ENCODE measurements at places on chromosomes 3 and 15. TPM values are rescaled to one million over a fixed set of nuclear protein-coding genes. Genes with fewer than 3 reads are reported as not detected.
A peak's percentile ranks its signal among the peaks of the same experiment; 100 is the strongest.

GRCh38 chr15:60469893-60470641, 8.9 kb downstream of the ICE2 start:
- DNase-seq = peak; percentile 21

DNA sequence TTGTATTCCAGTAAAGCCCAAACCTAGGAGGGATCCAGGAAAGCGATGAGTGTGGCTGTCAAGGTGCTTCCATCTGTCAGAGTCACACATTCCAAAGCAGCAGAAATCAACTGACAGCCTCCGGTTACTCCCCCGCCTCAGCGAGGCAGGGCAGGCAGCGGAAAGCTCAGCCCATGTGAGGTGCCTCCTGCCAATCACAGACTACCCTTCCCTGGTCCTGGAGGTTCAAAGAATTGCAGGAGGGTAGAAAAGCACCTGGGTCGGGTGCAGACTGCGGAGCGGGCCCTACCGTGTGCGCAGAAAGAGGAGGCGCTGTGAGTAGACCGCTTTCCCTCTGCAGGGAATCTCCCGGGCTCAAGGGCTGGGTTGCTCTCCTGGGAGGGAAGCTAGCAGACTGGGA, at the start of gene UPK1B:
UPK1B (plus strand) TSS at position 274 of the 400 bp plus-strand sequence. CDS start 13,144 bp downstream, outside the sequence.
- DNase-seq = no peak

DNA sequence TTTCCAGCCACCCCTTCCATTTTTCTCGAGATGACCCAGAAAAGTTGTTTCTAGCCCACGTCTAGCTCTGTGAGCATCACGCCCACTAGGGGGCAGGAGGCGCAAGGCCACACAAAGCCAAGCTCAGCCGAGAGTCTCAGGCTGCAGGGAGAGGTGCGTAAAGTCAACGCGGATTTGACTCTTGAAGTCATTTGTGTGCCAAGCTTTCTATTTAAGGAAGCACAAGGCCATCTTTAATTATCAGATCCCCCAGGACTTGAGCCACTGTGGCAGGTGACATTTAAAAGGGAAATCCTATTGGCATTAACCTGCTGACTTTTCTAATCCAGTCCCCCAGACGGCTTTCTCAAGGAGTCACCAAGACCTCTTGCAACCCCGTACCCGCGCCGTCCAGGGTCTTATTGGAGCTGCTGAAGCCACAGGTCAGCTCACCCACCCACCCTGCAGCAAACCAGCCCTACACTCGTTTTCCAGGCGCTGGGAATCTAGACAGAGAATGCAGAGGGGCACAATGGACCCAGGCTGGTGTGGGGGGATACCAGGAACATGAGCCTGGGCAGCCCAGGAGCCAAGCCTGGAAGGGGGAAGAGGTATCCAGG, 62.1 kb downstream of the CAPN7 start:
- peak; percentile 59 for DNase-seq

DNA sequence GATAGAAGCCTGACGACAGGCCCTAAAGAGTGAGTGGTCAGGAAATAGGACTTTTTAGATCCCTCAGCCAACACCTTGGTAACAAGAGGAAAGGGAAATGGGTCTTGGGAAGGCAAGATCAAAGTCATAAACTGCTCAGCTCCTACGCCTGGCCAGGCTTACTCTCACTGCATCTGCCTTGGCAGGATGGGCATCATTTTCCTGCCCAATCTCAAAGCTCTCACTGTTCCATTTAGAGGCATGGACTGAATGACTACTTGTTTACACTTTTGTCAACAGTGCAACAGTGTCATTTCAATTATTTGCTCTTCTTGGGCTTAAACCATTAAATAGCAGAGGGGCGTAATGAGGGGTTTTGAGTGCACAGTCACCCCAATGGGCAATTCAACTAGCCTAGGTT, 808.7 kb downstream of the GRM7 start:
- DNase-seq = no peak

DNA sequence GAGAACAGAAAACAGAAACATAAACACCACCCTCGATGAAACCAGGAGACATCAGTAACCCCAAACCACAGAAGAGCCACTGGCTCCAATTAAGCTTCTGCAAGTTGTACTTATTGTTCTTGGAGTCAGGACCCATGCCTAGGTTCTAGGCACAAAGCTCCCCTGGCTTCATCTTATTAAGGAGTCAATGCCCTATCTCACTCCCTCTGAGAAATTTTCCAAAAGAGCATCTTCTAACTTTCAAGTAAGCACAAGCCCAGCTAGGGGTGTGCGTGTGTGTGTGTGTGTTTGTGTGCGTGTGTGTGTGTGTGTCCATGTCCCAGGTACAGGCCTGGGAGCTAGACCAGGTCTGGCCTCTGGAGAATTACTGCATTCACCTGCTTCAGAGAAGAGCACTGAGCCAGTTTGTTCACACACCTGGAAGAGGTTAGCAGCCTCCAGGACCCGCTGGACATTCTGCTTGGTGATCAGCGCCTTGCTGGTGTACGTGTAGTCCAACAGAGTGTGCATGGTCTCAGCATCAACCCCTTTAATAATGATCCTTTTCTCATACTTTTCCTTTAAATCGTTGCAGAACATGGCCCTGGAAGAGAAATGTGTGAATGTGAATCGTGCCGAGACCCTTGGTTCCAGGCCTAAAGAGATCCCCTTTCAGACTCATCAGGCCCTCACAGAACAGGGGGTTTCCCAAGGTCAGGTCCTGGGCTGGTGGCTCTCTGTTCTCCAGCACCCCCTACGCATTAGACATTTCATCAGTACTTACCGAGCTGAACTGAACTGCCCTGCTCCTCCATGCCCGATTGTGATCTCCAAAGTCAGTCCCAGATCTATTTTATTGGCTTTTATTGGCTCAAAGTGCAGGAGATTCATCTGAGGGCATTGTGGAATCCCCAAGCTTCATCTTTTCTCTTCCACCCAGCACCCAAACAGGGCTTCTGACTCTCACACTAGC, 27.8 kb downstream of the KLHL6 start:
- DNase-seq = no peak

ZBED2 gene
- not detected for total RNA-seq

MCF2L2 gene
- total RNA-seq = not detected

CD86 gene
- total RNA-seq = not detected

GRCh38 chr3:74787011-74787410, 172.6 kb upstream of the CNTN3 start:
- no peak for DNase-seq

GRCh38 chr15:80654299-80654698, 40.8 kb upstream of the ABHD17C start:
- no peak for DNase-seq

- no peak for DNase-seq
Observed at GRCh38 chr3:168213920-168214319, 118.2 kb upstream of the GOLIM4 start.

DPPA4 gene
- not detected for total RNA-seq

- peak; percentile 43 for DNase-seq
Observed at GRCh38 chr15:39756806-39757522, 25.7 kb downstream of the FSIP1 start.

DNA sequence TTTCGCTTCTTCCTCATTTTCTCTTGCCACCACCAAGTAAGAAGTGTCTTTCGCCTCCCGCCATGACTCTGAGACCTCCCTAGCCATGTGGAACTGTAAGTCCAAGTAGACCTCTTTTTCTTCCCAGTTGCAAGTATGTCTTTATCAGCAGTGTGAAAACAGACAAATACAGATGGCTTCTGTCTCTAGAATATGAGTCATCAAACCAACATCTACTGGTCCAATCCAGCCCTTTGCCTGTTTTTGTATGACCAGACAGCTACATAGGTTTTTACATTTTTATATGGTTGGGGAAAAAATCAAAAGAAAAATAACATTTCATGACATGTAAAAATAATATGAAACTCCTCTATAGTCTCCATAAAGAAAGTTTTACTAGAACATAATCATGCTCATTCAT, 118.7 kb upstream of the PTPRG start:
- no peak for DNase-seq

DNA sequence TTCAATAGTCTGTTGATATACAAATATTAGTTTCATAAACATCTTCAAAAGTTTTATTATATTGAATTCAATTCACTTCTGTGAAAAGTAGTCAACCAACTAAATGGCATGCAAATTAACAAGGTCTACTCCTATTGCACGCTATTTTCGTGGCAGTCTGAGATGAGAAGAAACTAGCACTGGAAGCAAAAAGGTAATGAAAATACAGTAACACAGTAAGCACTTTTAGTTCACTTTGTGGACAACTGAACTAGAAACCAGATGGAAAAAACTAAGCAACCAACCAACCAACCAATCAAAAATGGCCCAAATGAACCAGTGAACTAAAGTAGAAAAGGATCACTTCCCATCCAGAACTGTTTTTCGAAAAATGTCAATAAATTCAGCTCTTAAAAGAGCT, 55.7 kb upstream of the ACTC1 start:
- no peak for DNase-seq

DNA sequence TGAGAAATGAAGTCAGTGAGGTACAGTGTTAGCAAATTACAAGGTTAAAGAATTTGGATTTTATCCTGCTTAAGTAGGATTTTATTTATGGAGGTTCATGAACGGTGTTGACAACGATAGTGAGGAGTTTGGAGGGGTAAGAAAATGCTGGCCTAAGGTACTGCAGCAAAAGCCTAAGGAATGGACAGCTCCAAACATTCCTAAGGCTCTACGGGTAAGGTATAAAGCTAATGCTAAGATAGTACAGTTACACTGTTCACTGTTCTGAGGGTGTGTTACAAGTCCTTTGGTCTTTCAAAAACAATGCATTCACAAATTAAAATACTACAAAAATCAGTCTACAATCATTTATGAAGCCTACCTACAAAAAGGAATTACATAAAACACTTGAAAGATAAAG, 7.3 kb downstream of the MTMR10 start:
- no peak for DNase-seq

MAP6D1 gene
- total RNA-seq = 0.62 TPM

ROPN1 gene
- total RNA-seq = not detected

GRCh38 chr3:18611991-18612390, 186.9 kb upstream of the SATB1 start:
- DNase-seq = no peak

DNA sequence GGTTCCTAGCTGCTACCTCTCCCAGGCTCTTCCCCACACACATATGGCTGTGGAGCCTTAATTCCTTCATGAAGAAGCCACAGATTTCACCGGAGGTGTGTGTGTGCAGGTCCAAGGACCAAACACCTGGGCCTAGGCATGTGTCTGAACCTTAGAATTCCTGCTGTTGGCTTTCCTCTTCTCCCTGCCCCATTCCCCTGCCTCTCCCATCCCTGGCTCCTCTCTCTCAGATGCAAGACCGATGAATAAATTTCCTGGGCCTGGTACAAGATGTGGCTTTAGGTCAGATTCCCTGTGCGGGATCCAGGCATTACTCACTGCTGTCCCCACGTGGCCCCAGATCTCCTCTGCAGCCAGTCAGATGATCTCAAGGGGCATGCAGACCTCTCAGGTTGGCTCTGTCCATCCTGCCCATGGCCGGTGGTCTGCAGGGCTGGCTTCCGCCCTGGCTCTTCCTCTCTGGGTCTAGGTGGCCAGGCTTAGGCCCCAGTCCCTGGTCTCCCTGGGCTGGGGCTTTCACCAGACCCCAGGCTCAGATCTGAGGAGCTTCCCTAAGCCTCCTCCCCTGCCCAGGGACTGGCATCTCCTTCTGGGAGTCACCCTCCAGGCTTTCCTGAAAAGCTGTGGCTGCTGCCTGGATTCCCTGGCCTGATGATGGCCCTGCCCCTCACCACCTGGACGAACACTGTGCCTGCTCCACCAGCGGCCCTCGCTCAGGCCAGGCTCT, 20.5 kb downstream of the CCR9 start:
- peak; percentile 8 for DNase-seq

ZNF80 gene
- total RNA-seq = not detected

CHDH gene
- 40.4 TPM for total RNA-seq

- no peak for DNase-seq
Observed at GRCh38 chr3:184789314-184789998, 22.5 kb upstream of the VPS8 start.

DIPK2A gene
- total RNA-seq = 8.0 TPM

AHSG gene
- 2,043 TPM for total RNA-seq

- DNase-seq = no peak
Observed at GRCh38 chr15:66171841-66172240, 81.7 kb downstream of the MEGF11 start.

GRCh38 chr3:133463347-133463860, 63.5 kb downstream of the BFSP2 start:
- DNase-seq = no peak

DNA sequence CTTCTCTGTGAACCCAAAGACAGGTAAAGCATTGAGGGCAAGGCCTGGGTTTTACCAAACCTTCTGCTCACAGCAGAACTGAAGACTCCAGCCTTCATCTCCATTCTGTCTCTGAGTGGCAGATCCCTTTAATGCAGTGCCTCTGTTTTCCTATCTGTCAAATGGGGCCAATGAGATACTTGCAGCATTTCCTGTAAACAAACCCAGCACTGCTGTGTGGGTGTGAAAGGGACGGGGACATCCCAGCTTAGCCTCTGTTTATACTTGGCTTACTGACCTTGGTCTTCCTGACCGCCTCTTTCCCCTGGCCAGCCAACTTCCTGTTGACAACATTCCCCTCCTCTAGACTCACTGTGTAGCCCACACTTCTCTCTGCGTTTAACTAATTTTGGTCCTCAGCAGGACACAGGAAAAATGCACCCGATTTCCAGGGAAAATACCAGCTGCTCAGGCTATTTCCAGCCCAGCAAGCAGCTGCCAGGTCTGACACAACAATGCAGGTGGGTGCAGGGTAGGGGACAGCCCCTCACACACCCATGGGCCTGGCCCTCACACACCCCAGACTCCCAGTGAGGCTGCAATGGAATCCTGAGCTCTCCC, 105.9 kb upstream of the HERC1 start:
- DNase-seq = peak; percentile 88

DNA sequence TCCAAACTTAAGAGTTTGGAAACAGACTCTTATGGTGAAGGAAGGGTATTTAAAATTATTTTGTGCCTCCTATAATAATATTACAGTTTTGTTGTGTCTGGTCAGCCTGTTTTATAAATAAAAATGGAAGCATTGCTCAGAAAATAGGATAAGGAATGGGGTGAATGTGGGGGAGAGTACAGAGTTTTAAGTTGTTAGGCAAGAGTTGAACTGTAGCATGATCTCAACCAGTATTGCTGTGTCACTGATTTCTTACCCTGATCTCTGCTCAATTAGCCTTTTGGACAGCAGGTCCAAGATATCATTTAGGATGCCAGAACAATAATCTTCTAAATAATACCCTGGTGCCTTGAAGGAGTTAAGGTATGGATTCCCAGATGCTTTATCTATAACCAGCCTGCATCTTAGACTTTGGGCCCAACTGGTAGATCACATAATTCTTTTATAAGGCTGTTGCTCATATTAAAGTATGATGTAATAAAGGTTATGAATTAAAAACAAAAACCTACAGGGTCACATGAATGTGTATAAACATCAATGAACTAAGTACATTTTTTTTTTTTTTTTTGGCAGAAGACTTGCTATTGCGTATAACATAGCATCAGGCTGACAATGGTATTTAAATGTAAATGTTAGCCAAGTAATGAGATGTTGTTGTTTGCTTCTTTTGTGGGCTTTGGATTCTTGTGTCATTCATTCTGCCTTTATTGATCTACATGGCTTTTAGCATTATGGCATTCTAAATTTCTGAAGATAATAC, 70.0 kb downstream of the MITF start:
- DNase-seq = no peak

DNA sequence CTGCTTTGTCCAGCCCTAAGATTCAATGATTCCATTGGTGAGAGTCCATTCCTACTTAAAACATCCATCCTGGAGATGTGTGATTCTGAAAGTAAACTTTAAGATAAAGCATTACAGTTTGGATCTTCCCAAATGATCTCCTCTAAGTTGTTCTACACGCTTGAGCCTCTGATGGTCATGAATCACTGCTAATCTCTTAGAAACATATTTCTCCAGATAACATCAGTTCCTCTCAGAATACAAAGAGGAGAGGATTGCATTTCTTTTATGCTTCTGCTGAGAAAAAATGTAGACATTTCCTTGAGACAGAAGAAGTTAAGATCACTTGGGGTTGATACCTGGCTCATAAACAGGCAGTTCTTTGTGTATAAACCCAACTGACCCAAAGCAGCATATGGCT, 281.2 kb upstream of the DPH6 start:
- no peak for DNase-seq
